H4 (cell line): ENCODE measurements at places on chromosomes 1 and 21. TPM values are rescaled to one million over a fixed set of nuclear protein-coding genes. Genes with fewer than 3 reads are reported as not detected.

The HTR1D gene
- total RNA-seq, result not detected in 2 replicates

The DCST1 gene
- not detected in 2 replicates for total RNA-seq

The SLAMF7 gene
- 1.8 and 2.5 TPM in 2 replicates for total RNA-seq

The GFI1 gene
- total RNA-seq, result 0.17 and 0.80 TPM in 2 replicates

The TIE1 gene
- 0.04 TPM in 1 of 2 replicates, not detected in the other for total RNA-seq

The SAMSN1 gene
- 0.08 and 0.58 TPM in 2 replicates for total RNA-seq

The LCE1E gene
- not detected in 2 replicates for total RNA-seq

The REN gene
- not detected in 2 replicates for total RNA-seq

The GBP1 gene
- total RNA-seq, result 18.7 and 23.5 TPM in 2 replicates

The IGSF9 gene
- 0.47 and 0.52 TPM in 2 replicates for total RNA-seq

The SIKE1 gene
- total RNA-seq, result 26.4 and 39.9 TPM in 2 replicates

The COL8A2 gene
- 0.08 and 0.88 TPM in 2 replicates for total RNA-seq

The TSPAN1 gene
- total RNA-seq, result 0.64 and 0.66 TPM in 2 replicates

The SH3BGR gene
- total RNA-seq, result 12.8 and 337 TPM in 2 replicates

The IFFO2 gene
- 3.5 and 4.4 TPM in 2 replicates for total RNA-seq

The CFHR3 gene
- not detected in 2 replicates for total RNA-seq

The CHIT1 gene
- not detected in 2 replicates for total RNA-seq

The GJA8 gene
- total RNA-seq, result not detected in 2 replicates

The FCRL5 gene
- total RNA-seq, result not detected in 2 replicates

The CD53 gene
- 0.08 and 0.35 TPM in 2 replicates for total RNA-seq

The SLC30A10 gene
- not detected in 2 replicates for total RNA-seq

The HORMAD1 gene
- not detected in 2 replicates for total RNA-seq

The DNAJC28 gene
- 1.2 and 3.1 TPM in 2 replicates for total RNA-seq

The SERBP1 gene
- 263 and 300 TPM in 2 replicates for total RNA-seq

The GPR3 gene
- total RNA-seq, result 0.23 and 1.1 TPM in 2 replicates

The LMX1A gene
- not detected in 2 replicates for total RNA-seq

The CRNN gene
- total RNA-seq, result not detected in 2 replicates

The SOX13 gene
- total RNA-seq, result 1.4 TPM in 2 replicates

The ROR1 gene
- total RNA-seq, result 1.8 and 4.1 TPM in 2 replicates

The CD5L gene
- total RNA-seq, result not detected in 2 replicates

The SPRR2B gene
- not detected in 2 replicates for total RNA-seq

The SHC1 gene
- 163 and 170 TPM in 2 replicates for total RNA-seq
